Stimulated activated CD4-positive, alpha-beta T cell treated with anti-CD3 and anti-CD28 coated beads, Interleukin-4, amount 100 ng/mL, for 48 hours (primary cell): ENCODE measurements at places on chromosomes 4 and X.

DNA sequence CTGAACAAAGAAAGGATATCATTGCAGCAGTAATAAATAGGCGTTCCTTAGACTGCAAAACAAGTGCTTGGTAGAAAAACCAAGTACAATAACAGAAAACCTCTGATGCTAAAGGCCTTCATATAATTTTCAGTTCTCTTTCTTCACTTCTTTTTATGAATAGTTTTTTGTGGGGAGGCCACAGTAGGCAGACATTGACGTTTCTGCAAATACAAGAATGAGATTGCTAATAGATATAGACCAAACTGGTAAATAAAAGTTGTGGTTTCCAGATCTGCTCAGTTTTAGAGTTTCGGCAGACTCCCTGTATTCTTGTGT is 57.0 kb upstream of the RAP1GDS1 start:
- no peak for DNase-seq

GRCh38 chr4:53626491-53626890 is 35.2 kb upstream of the LNX1 start:
- DNase-seq = no peak

GRCh38 chr4:84940960-84941359 is 25.5 kb downstream of the WDFY3 start:
- DNase-seq = no peak

- DNase-seq = no peak
Observed at GRCh38 chrX:12488771-12489170, 302.4 kb upstream of the PRPS2 start.
